ENCODE measurements at places on chromosomes 2 and 18. TPM values are rescaled to one million over a fixed set of nuclear protein-coding genes. Genes with fewer than 3 reads are reported as not detected.

Gene MGAT4A
- total RNA-seq, result 41.1 TPM

Gene KYNU
- 11.7 TPM for total RNA-seq

- H3K27me3 ChIP-seq, result no peaks in the 10 kb centered on the region
- no peak overlapping the region for H3K27ac ChIP-seq
- H3K4me1 ChIP-seq, result no peaks in the 10 kb centered on the region
- DNase-seq, result no peak
These were observed 94.2 kb upstream of the STPG4 start for GRCh38 chr2:47249157-47249900.

DNA sequence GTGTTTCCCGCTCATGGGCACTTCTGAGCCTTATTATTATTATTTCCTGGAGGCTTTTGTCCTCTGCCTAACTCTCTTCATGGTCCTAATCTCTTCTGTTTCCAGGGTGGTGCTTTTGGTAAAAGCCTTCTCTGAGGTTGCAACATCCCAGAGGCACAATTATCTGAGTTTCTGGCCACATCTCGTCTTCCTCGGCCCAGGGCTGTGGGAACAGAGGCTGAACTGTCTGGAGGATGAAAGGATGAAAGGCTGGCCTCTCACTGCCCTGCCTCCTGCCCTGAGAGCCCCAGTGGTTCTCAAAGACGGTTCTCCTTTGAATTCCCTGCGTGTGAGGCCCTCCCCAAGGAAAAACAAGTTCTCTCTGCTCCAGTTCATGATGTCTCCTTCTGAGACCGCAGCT lies 13.8 kb downstream of the GYPC start:
- H3K27ac ChIP-seq, result no peak overlapping the region
- H3K27me3 ChIP-seq, result no peaks in the 10 kb centered on the region
- H3K36me3 ChIP-seq, result no peaks in the 10 kb centered on the region
- DNase-seq, result no peak

Gene PRLH
- total RNA-seq, result not detected
